NCI-H446 (cell line): ENCODE measurements at places on chromosomes 1 and 21.

GRCh38 chr1:87682565-87682964 lies 353.9 kb downstream of the LMO4 start:
- DNase-seq, result no peak

- no peak for DNase-seq
These were observed 37.8 kb downstream of the LRRC71 start for GRCh38 chr1:156958247-156958714.

DNA sequence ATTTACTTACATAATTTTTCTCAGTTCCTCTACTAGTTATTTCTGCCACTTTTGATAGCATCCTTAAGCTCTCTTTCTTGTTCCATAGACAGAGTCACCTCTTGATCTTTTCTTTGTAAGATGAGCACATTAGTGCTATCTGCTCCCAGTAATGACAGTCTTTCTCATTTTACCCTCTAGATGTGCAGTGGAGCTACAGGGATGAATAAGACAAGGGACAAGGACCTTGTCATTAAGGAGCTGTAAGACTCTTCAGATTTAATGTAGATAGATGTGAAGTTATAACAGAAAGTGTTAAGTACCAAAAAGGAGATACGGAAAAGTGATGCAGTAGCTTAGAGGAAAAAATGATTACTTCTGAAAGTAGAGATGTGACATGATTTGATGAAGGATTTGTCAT lies 20.4 kb downstream of the SCP2 start:
- no peak for DNase-seq

- DNase-seq, result no peak
These were observed 496.2 kb downstream of the LTN1 start for GRCh38 chr21:28496517-28496916.

DNA sequence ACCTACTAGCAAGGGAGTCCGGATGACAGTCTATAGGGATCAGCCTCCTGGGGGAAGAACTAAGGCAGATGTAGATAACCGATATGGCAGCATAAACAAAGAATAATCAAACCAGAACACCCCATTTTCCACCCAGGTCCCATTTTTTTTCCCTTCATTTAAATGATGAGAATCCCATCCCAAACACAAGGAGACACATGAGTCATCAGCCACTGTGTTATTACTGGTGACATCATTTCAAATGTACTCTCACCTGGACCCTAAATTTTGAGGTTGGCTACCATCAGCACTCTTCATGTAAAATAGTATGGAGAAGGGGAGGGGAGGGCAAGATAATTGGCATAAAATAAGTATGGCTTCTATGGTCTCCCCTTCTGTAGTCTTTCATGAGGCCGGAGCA lies 108.9 kb upstream of the GUCA2B start:
- no peak for DNase-seq

DNA sequence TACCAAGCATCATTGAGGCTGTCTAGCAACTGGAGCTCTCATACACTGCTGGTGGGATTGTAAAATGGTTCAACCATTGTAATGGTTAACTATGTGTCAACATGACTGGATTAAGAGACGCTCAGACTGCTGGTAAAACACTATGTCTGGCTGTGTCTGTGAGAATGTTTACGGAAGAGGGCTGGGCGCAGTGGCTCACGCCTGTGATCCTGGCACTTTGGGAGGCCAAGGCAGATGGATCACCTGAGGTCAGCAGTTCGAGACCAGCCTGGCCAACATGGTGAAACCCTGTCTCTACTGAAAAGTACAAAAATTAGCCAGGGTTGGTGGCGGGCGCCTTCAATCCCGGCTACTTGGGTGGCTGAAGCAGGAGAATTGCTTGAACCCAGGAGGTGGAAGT lies 4.8 kb upstream of the FCRLA start:
- no peak for DNase-seq
